GM19239 (cell line): ENCODE measurements at places on chromosomes 1 and 21.

- no peak for DNase-seq
Measured at GRCh38 chr1:161196521-161197451, 2.1 kb downstream of the ADAMTS4 start.

- DNase-seq: no peak
Measured at GRCh38 chr1:210541680-210542358, 213.1 kb downstream of the HHAT start.

- no peak for DNase-seq
Measured at GRCh38 chr1:215894617-215895016, 327.5 kb downstream of the KCTD3 start.

GRCh38 chr1:244496186-244496585, 35.1 kb downstream of the CATSPERE start:
- DNase-seq: no peak

DNA sequence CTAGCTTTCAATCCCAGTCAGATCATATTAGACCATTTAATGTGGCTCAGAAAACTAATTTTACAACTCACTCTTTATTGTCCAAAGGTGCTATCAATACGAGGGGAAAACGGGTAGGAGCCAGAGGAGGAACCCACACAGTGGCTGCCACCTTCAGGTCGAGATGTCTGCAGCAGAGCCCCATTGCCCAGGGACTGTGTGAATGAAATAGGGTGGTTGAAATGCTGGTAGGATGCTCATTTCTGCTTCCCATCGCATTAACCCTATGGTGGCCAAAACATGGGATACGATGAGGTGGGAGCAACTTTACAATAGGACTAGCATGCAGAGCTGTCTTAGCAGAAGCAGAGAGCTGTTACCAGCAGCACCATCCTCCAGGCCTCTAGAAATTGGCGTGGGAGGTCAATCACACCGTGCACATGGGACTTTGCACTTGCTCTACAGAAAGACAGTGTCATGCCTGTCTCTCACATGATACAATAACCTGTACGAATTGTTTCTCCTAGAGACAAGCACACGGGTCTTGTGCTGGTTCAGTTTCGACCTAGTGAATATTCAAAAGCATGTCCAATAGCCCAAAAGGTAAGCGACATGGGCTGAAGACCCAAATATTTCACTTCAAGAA, 69.5 kb upstream of the DESI2 start:
- DNase-seq: no peak

GRCh38 chr1:234970401-234970730, 158.3 kb downstream of the TOMM20 start:
- DNase-seq: no peak

- DNase-seq: no peak
Measured at GRCh38 chr1:225474439-225474985, 46.7 kb upstream of the LBR start.
